T follicular helper cell (primary cell): ENCODE measurements at places on chromosomes 4 and X.

DNA sequence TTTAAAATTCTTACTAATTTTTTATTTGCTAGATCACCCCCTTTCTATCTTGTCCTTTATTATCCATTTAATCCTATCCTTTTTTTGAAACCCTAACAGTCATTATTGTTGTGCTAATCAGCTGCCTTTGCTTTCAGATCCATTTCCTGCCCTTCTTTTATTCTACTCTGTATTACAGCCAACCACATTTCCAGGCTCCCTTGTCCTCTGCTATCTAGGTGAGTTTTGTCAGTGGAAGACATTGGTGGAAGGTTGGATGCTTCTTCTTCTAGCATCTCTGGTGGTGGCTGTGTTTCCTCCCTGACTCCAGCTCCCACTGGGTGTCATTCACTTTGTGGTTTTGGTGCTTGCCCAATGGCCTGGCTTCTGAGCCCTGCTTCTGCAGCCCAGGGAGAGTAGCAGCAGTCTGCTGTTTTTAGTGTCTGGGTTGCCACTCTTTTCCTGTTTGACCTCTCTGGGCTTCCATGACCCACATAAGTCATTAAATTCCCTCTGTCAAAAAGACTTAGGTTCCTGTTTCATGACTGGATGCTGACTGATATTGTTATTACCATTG is 225.2 kb upstream of the PGRMC2 start:
- DNase-seq: no peak

DNA sequence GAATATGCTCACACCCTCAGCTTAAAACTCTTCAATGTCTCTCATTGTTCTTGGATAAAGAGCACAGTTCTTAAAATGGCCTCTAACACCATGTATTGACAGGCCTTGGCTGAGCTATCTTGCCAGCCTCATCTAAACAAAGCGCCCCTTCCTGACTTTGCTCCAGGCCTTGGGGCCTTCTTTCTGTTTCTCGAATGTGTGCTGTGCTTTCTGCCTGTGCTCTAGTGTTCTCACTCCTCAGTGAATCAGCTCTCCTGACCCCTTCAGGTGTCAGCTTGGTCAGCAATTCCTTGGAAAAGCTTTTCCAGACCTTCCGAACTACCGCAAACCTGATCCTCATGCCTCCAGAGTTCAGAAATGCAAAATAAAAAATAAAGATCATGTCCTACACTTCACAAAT is 346.3 kb upstream of the FSTL5 start:
- DNase-seq: no peak

DNA sequence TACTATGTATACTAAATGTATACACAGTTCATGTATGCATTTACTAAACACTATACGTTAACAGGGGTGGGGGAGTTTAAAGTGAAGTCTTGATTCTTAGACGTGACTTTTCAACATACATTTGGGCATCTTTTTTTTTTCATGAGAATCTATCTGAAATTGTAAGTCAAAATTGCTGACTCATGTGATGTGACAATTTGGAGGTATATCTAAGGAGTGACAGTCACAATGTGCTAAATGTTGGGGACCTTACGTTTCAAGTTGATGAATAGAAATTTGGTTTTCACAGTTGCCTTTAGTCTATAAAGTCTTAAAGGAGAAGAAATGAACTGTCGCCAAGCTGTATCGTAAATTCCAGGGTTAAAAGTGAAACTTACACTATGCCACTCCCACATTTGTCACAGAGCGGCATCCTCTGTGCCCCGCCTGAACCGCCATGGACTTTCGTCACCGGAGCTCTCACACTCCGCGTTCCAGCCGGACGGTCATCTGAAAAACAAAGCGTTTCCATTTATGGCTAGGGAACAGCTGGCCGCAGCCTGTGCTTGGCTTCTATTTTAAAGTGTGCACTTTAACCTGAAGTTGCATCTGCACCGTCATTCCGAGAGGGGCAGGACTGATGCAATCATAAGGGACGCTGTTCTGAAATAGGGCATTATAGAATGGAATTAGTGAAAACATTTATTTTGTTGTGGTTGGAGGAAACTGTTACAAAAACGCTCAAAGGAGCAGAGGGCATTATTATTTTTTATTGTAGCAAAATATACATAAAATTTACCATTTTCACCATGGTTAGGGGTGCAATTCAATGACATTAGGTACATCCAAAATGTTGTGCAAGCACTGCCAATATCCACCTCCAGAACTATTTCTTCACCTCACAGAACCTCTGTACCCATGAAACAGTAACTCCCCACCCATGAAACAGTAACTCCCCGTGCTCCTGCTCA is 30.9 kb downstream of the PDLIM3 start:
- no peak for DNase-seq

DNA sequence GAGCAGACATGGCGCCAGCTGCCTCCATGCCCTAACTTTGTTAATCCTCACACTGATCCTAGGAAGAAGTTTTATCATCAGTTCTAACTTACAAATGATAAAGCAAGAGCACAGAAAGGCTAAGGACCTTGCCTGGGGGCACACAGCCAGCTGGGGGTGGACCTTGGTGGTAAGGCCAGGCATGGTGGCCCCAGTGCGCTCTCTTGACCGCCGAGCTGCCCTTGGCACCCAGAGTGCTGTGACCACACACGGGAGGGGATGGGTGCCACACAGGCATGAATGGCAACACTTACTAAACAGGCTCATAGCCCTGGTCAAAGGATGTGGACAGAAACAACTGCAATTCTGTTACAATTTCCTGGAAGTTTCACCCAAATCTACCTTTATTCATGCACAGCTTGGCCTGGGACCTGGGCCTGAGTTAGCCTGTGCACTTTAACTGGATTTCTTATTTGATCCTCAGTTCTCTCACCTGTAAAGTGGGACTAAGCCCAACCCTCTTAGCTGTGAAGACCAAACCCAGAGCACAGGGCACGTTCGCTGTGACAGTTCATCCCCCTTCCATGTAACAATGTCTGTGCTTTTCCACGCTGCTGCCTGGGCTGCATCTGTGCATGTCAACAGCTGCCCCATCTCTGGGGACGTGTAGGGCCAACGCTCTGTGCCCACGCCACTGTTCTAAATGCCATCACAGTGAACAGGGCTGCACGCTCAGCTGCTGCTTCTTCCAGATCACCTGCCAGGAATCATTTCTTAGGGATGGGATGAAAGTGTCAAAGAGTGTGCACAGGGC is 44.8 kb downstream of the ACOX3 start:
- DNase-seq: no peak

DNA sequence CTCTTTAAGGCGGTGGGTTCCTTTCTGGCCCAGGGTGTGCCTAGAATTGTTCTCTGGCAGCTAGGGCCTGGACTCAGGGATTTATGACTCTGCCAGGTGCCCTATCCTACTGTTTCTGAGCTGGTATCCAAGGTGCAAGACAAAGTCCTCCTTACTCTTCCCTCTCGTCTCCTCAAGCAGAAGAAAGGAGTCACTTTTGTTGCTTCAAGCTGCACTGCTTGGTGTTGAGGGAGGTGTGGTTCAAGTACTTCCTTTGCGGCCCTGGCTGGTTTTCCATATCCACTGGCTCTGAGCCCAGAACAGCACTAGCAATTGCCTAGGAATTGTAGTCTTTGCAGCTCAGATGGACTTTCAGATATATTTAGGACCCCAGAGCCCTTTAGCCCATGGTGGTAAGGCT is 39.3 kb downstream of the RTL3 start:
- DNase-seq: no peak

DNA sequence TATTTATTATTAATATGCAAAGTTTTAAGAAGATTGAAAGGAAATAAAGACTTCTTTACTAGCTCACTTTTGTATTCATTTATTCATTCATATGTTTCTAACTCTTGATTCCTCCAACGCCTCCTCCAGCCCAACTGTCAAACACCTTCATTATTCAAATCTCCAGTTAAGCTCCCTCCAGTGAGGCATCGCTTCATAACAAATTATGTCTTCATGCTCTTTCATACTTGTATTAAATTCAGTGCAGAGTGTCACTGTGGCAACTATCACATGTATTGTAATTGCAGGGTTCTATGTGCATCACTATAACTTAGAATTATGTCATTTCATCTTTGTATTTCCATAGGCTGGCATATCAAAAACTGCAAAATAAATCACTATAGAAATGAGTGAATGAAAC is 1394.2 kb upstream of the PCDH7 start:
- no peak for DNase-seq
